Stimulated activated effector memory CD8-positive, alpha-beta T cell treated with anti-CD3 and anti-CD28 coated beads, Interleukin-12 subunit alpha, Interleukin-12 subunit beta, amount 100 ng/mL, for 72 hours (primary cell): ENCODE measurements at places on chromosomes 1 and 21.

GRCh38 chr1:7362947-7363346 lies 408.1 kb upstream of the VAMP3 start:
- no peak for DNase-seq

DNA sequence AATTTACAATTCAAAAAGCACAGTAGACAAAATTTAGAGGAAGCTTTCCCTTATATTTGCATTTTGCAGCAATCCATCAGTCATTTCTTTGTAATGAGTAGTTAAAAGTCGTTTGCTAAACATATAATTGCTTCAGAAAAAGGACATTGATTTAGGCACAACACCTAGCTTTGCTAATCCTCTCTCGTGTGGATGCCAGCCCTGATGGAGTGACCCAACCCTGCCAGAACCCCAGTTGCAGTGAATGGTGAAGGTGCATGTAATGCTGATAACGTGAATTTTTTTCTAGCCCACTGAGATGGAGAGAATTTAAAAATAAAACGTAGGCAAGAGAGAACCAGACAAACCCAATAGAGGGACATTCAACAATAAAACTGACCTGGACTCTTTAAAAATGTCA lies 263.4 kb downstream of the GRIK1 start:
- DNase-seq, result no peak

- DNase-seq, result no peak
Measured at GRCh38 chr21:44766818-44767354, 34.7 kb downstream of the UBE2G2 start.

DNA sequence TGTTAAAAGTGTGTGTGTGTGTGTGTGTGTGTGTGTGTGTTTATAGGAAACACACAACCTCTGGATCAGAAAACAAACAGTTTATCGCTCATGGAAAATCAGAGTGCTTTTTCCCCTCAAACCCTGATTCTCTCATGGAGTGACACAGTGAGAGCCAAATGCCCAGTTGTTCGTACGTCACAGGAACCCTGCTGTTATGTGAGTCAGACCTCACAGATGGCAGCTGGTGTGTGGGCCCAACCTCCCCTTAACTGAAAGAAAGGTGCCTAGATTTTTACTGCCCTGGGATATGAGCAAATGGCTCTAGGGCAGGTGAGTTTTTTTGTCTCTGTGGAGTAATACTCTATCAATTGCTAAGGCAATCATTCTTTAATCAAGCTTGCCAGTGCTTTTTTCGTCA lies 1788.1 kb downstream of the BRINP3 start:
- no peak for DNase-seq

- DNase-seq, result no peak
Measured at GRCh38 chr1:75449998-75450397, 160.9 kb downstream of the SLC44A5 start.

DNA sequence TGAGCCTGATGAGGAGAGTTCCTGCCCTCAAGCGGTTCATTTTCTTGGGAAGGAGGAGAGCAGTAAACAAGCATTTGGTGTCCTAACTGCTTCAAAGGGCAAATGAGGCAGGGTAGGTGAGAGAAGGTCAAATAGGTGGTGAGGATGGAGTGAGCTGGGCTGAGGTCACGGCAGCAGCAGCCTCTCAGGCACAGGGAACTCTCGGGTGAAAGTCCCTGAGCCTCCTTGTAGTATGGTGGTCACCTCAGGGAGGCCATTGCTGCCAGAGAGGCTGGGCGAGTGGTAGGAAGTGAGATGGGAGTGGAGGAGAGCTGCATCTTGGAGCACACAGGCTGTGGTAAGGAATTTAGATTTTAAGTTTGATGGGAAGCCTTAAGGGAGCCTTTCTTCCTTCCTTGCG lies 4.0 kb downstream of the ADARB1 start:
- DNase-seq, result no peak

DNA sequence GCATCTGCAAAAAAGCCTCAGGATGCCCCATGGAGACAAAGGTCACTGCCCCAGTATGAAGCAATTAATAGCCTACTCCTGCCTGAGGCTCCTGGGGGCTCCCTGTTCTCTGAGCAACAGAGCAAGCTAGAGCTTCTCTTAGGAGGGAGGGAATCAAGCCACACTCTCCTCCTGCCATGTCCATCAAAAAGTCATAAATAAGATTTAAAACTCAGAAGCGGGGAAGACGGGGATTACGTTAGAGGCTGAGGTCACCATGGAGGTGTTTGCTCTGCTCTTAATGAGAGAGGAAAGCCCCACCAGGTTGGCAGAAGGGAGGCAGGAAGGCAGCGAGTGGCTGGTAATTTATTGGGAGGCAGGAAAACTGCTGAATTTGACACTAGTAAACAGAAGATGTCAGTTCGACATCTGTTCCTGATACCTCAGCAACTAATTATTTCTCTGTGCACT lies 98.4 kb upstream of the TNR start:
- no peak for DNase-seq
